ENCODE measurements at places on chromosomes 3 and 15. TPM values are rescaled to one million over a fixed set of nuclear protein-coding genes. Genes with fewer than 3 reads are reported as not detected.

The UACA gene
- 2.8 TPM for total RNA-seq

The HTR3E gene
- not detected for total RNA-seq

The RGMA gene
- total RNA-seq: not detected

The TM2D3 gene
- 42.7 TPM for total RNA-seq

DNA sequence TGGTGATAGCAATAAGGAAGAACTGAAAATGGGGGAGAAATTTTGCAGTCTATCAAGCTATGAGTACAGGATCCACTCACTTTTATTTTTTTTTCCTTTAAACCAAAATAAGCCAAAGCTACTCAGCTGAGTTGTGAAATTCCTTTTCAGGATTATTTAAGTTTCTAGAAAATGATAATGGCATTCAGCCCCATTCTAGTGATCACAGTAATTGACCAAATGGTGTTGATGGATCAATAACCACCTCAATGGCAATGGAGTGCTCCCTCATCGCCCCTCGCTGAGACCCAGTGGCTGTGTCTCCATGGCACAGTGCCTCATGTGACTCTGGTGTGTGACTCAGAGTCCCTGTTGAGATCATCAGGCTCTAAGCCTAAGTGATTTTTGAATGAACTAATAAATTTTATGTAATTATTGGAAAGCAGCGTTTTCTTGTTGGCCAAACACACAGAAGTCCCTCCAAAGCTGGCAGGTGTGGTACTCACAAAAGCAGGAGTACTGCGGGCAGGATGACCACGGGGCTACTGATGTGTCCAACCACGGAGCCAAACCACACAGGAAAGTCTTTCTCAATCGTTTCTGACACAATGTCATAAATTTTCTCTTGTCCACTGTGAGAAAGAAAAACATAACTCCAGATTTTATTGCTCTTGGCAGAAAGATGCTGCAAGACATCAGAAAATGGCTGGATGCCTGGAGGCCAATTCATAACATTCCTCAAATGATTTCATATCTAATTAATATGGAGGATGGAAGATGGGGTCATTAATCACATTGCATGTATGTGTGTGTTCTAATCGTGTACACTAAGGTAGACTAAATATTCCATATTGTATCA lies 14.4 kb upstream of the STARD5 start:
- DNase-seq: no peak
- H3K4me1 ChIP-seq: no peaks in the 10 kb centered on the region
- H3K4me3 ChIP-seq: no peak overlapping the region
- H3K27ac ChIP-seq: no peak overlapping the region

The IL12A gene
- total RNA-seq: 0.65 TPM

DNA sequence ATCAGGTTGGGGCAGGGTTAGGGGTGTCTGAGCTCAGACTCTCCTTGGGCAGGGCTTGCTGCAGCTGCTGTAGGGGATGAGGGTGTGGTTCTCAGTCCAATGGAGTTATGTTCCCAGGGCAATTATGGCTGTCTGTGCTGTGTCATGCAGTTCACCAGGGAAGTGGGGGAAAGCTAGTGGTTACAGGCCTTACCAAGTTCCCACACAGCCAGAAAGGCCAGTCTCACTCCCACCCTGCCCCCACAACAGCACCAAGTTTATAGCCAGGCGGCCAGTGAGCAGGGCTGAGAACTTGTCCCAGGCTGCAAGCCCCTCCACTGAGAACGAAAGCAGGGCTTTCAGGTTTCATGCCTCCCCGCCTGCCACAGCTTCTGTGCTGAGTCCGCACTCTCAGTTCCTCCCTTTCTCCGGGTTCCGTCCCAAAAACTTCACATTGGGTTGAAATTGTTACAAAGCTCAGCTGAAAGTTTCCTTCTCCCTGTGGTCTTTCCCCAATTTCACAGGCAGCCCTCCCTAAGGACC lies 19.6 kb upstream of the CPOX start:
- peaks cover 5% of the 10 kb centered on the region for H3K27me3 ChIP-seq
- DNase-seq: no peak
- no peak overlapping the region for H3K27ac ChIP-seq
- H3K36me3 ChIP-seq: no peaks in the 10 kb centered on the region
- H3K4me1 ChIP-seq: no peaks in the 10 kb centered on the region

DNA sequence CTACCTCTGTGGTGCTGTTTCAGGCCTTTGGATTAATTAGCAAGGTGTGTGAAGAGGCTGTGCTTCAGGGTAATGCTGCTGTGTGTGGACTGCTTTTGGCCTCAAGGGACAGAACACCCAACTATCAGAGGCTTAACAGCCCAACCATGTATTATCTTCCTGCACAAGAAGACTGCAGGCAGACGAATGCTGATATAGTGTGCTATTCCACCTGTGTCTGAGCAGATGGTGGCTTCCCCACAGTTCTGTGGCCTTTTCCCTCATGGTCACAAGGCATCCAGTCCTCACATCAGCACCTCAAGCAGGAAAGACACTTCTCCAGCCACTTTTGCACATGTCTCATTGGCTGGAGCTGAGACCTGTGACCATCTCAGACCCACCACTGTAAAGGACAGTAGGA lies 76.6 kb downstream of the CHCHD6 start:
- no peak overlapping the region for H3K4me3 ChIP-seq
- peaks cover 5% of the 10 kb centered on the region for H3K4me1 ChIP-seq
- peaks cover 3% of the 10 kb centered on the region for H3K36me3 ChIP-seq
- DNase-seq: no peak
- no peaks in the 10 kb centered on the region for H3K27me3 ChIP-seq

The CCR8 gene
- total RNA-seq: 1.1 TPM

- peaks cover 57% of the 10 kb centered on the region for H3K4me1 ChIP-seq
- no peak overlapping the region for H3K4me3 ChIP-seq
- H3K27ac ChIP-seq: no peak overlapping the region
- no peak for DNase-seq
Measured at GRCh38 chr3:72440491-72440890, 407.8 kb downstream of the SHQ1 start.

The TMC3 gene
- total RNA-seq: not detected
